ENCODE measurements at places on chromosomes 3 and 15.
A peak's percentile ranks its signal among the peaks of the same experiment; 100 is the strongest.

GRCh38 chr3:70742081-70742480 lies 429.6 kb upstream of the MDFIC2 start:
- DNase-seq: no peak

GRCh38 chr3:122502139-122502538 lies 12.6 kb downstream of the KPNA1 start:
- DNase-seq: no peak

DNA sequence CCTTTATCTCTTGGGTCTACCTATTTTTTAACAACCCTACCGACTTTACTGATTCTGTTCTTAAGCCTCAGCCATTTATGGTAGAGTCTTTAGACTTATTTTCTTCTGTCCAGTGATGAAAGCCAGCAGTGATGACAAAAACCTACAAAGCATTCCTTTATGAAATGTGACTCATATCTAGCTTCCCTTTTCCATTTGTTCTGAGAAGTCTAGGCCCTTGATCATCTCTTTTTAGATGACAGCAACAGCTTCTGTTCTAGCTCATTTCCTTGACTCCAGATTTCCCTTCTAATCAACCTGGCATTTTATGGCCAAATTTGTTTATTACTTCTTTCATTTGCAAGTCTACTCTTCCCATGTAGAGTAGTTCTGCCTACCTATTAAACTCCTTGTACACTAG lies 36.1 kb downstream of the CFAP44 start:
- DNase-seq: no peak

- no peak for DNase-seq
Measured at GRCh38 chr3:168134931-168135330, 39.2 kb upstream of the GOLIM4 start.

GRCh38 chr15:92623435-92623834 lies 32.1 kb downstream of the FAM174B start:
- no peak for DNase-seq

GRCh38 chr3:121529308-121529707 lies 16.5 kb downstream of the POLQ start:
- DNase-seq: no peak

DNA sequence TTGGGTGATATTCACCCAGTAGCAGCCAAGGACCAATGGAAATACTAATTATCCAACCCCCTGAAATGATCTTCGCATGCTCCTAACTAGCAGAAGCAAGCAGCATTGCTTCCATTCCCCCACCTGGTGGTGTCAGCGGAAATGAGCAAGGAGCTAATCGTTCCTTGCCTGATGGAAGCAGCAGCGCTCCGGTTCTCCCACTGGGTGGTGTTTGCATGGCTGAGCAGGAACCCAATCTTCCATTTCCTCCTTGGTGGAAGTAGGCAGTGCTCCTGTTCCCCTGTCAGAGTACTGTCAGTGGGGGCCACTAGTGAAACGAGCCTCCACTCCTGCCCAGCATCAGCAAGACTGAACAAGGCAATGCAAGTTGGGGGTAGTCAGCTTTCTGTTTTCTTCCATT lies 311.5 kb downstream of the CACNA2D3 start:
- DNase-seq: no peak

- DNase-seq: no peak
Measured at GRCh38 chr3:101042996-101043686, 49.9 kb upstream of the ABI3BP start.

DNA sequence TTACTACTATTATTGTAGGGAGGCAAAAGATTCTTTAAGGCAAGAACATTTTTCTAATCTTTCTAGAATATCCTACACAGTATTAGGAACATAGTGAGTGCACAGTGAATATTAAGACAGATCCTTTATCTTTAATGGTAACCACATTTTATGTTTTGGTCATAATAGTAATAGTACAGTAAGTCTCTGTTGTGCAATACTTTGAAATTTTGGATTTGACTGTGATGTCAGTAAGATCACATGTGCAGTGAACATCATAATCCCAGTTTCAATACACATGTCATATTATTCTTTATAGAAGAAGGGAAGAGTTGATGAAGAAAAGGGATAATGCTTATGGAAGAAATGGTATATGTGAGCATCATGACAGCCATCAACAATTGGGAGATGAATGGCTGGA lies 10.7 kb downstream of the STT3B start:
- no peak for DNase-seq

DNA sequence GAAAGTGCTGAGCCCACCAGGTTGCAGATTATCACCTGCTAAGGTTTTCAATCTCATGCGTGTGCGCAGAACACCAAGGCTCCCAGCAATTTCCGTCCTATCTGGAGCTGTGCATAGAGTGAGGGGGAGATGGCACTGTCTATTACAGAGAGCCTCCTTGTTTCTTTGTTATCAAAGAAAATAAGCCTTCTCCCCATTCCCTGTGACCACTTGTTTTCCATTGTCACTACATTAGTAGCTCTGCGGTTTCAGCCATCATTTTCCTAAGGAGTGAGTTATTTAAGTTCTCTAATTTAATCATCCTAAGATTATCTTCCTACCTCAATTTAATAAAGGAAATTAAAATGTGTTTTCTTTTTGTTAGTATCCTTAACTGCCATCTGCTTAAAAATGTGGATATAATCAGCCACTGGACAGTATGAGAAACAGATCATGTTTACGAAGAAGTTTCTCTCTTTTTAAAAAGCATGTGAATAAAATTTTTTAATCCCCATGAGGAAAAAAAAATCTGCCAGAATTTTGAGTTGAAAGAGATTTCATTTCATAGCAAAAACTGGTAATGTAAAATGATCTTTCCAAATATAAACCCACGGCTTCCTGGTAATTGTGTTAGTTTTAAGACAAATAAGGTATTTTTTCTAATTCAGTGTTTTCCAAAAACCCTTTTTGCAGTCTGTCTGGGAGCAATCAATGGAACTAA lies 172.3 kb upstream of the UBE2E1 start:
- no peak for DNase-seq

DNA sequence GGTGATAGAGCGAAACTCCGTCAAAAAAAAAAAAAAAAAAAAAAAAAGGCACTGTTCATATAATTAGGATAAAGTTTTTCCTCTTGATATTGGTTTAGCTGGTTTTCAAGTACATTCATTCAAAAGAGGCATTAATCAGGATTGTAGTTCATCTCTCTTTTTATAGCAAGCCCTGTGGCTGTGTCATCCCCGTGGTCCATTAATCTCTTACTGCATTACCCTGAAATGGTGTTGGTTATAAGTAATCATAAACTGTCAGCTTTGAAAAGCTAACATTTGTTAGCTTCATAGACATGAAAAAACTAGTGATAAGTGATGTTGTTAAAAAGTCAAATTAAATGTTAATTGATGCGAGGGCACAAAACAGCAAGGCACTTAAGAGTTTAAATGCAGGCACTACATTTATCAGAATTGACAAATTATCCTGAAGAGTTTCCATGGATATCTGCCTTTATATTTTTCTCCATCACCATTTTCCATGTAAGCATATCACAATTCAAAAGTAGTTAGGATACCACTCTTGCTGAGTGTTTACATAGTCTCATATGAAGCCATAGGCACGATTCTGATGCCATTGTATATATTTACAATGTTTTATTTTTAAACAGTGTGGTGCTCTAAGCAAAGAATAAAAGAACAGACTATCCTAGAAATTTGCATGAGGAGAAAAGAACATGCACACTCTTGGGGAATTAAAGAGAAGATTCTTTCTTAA lies 193.1 kb downstream of the OTOL1 start:
- DNase-seq: no peak

GRCh38 chr15:68852461-68852860 lies 31.8 kb upstream of the ANP32A start:
- no peak for DNase-seq

DNA sequence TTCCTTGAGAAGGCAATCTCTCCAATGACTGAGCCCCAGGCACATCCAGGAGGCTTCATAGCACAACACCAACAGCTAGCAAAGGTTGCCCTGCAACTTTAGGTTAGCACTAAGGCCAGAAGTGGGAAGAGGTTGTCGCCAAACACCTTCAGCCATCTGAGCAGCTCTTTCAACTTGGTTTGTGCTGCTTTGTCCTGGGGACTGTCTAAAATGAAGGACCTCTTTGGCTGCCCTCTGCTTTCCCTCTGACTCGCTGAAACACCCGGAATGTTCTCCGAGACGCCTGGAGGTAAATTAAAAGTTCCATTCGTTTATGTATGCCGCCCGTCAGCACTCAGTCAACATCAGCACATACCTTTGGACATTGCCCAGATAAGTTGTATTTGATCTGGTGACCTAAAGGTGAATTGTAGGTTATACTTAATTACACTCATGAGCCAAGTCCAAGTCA lies 121.2 kb upstream of the NR2F2 start:
- no peak for DNase-seq

GRCh38 chr3:18295171-18295920 lies 129.8 kb downstream of the SATB1 start:
- no peak for DNase-seq

GRCh38 chr15:101206176-101206591 lies 45.7 kb downstream of the CHSY1 start:
- peak; percentile 12 for DNase-seq

DNA sequence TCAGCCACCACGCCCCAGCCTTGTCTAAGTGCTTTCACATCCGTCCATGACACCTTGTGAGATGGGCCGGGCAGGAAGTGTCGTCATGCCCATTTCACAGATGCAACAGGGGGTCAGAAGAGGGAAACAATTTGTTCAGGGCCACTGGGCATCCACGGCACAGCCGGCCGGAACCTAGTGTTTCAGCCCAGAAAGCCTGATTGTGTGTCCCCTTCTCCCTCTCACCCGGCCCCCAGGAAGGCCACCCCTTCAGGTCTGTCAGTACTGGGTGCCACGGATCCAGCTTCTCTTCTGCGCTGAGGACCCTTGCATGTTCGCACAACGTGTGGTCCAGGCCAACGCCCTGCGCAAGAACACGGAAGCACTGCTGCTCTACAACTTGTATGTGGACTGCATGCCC lies 15.8 kb downstream of the DNAH1 start:
- no peak for DNase-seq

DNA sequence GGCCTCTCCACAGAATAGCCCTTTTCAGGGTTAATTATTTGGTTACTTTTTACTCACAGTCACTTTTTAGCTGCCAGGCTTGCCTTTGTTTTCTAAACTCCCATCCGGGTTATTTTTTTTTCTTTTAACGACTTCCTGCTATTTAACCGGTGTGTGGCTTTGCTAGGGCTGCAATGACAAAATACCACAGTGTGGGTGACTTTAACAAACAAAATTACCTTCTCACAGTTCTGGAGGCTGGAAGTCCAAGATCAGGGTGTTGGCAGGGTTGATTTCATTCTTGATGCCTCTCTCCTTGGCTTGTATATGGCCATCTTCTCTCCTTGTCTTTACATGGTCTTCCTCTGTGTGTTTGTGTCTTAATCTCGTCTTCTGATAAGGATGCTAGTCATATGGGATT lies 91.5 kb downstream of the IL1RAP start:
- DNase-seq: no peak

DNA sequence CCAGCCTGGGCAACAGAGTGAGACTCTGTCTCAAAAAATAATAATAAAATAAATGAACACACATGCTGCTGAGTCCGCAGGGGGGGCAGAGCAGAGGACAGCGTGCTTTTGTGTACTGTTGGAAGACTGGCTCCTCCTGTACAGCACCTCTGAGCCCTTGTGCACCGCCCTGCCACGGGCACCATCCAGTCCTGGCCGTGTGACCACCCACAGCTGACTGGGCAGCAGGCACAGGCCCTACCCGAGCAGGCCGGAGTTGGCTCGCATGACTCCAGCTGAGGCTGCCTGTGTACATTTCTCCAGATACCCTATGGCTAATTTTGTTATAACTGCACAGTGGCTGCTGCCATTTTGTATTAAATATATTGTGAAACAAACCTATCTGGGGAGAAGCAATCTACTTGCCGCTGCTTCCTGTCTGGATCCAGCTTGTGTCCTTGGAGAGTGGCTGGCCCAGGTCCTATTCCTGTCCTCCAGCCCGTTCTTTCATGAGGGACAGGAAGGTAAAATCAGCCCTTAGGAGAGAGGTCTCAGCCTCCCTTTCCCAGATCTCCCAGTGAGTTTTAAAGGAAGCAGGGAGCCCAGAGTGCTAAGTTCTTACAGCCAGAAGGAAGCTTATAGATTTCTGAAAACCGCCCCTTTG lies 14.6 kb downstream of the IVD start:
- no peak for DNase-seq

DNA sequence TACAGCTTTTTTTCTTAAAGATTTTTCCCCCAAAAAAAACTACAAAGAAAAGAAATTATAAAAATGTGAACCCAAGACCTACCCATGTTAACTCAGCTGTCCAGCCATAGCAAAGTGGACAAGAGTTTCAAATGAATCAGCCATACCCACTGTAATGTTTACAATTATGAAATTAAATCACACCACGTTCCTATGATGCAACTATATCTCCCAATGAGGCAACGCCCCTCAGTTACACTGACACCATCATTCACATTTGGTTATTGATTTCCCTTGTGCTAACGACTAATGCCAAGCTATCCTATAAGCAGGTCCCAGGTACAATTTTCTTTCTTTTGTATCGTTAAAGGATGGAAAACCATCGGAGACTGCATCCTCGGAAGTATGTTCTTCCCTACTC lies 115.1 kb upstream of the ICE2 start:
- no peak for DNase-seq

- peak; percentile 64 for DNase-seq
Measured at GRCh38 chr15:41557673-41558399, 1.2 kb upstream of the TYRO3 start.

- DNase-seq: no peak
Measured at GRCh38 chr15:52790169-52790708, at the start of gene ONECUT1. Gene ONECUT1, minus strand, starts transcription at chr15:52790336. Its CDS starts 452 bp downstream, at chr15:52789884.

DNA sequence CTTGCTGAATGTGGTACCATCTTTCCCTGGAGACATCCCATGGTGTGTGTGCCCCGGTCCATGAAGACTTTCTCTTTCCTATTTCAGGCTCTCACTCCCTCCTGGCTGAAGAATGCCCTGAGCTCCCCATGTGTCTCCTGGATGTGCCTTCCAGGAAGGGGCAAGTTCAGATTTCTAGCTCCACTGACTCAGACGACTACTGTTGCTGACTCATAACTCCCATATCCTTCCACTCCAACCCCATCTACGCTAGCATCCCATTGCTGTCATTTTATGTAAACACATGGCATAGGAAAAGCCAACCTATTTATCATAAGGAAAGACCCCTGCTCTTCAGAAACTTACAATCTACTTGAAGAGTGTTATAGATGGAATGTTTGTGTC lies 95.0 kb downstream of the ADCY5 start:
- DNase-seq: no peak

DNA sequence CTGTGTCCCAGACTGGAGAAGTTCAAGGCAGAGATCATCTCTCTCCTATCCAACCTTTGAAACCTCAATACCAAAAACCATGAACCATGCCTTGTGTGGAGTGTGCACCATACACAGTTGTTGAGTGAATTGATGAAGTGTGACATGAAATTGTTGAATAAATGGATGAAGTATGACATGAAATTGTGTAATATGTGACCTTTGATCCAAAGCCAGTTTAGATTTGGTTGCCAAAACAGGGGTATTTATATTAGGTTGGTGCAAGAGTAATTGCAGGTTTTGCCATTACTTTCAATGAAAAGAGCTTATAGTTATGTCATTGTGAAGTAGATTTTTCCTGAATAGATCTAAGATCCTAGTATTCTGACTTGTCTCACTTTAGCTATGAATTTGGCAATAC lies 3.1 kb upstream of the MAGI1 start:
- DNase-seq: no peak

Measured in effector memory CD4-positive, alpha-beta T cell (primary cell).